ENCODE measurements at places on chromosomes 5 and 9. TPM values are rescaled to one million over a fixed set of nuclear protein-coding genes. Genes with fewer than 3 reads are reported as not detected.

SLC23A1 gene
- 0.28 TPM for polyA plus RNA-seq

PCDHB5 gene
- 3.8 TPM for polyA plus RNA-seq

CTNNAL1 gene
- polyA plus RNA-seq: 28.6 TPM

TPPP gene
- polyA plus RNA-seq: 9.2 TPM

PHF24 gene
- 0.09 TPM for polyA plus RNA-seq

PCDHB11 gene
- 2.2 TPM for polyA plus RNA-seq

SMIM32 gene
- not detected for polyA plus RNA-seq

GRM6 gene
- polyA plus RNA-seq: 0.81 TPM

BTNL3 gene
- polyA plus RNA-seq: not detected

TSSK1B gene
- polyA plus RNA-seq: 0.13 TPM

IL7R gene
- 2.4 TPM for polyA plus RNA-seq

HMCN2 gene
- 12.3 TPM for polyA plus RNA-seq

PLPP7 gene
- 45.7 TPM for polyA plus RNA-seq

All from forelimb muscle (tissue), 1 donor.